MCF 10A (cell line): ENCODE measurements at places on chromosomes 7 and 10.

- DNase-seq, result no peak
- no peaks in the 10 kb centered on the region for H3K27me3 ChIP-seq
- no peaks in the 10 kb centered on the region for H3K36me3 ChIP-seq
- H3K27ac ChIP-seq, result no peak overlapping the region
These were observed 15.9 kb upstream of the C10orf53 start for GRCh38 chr10:49663596-49663995.

- H3K4me1 ChIP-seq, result peaks cover 9% of the 10 kb centered on the region
- H3K27ac ChIP-seq, result no peak overlapping the region
- no peak overlapping the region for H3K4me3 ChIP-seq
- peaks cover 65% of the 10 kb centered on the region for H3K27me3 ChIP-seq
These were observed 14.5 kb downstream of the OR9A2 start for GRCh38 chr7:143012409-143012808.

DNA sequence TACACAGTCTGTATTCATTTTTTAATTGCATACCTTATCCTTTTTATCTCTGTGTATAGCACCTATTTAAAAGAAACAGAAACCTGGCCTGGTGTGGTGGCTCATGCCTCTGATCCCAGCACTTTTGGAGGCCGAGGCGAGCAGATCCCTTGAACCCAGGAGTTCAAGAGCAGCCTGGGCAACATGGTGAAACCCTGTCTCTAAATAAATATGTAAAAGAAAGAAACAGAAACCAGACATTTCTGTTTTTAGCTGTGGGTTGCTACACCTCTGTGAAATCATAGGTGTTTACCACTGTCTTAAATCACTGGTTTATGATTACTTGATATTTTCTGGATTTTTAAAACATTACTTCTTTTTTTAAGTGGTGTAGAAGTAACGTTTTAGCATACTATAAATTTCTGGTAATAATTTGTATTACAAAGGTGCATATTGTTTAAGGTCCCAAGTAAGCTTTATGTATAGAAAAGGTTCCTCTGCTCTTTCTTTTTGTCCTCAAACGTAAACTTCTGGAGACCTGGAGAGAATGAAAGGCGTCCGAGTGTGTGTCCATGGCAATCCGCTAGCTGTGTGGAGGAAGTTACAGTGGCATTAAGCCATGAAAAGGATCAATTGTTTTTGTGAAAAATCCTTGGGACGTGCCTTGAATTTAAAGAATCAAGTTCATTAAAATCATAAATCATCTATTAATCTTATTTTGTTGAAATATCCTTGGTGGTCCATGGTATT lies 41.1 kb downstream of the PTPRZ1 start:
- DNase-seq, result no peak
- peaks cover 5% of the 10 kb centered on the region for H3K36me3 ChIP-seq
- peaks cover 5% of the 10 kb centered on the region for H3K4me1 ChIP-seq
- no peak overlapping the region for H3K4me3 ChIP-seq

GRCh38 chr10:98340261-98340939 lies 72.4 kb upstream of the LOXL4 start:
- H3K36me3 ChIP-seq, result no peaks in the 10 kb centered on the region
- no peak overlapping the region for H3K4me3 ChIP-seq
- no peaks in the 10 kb centered on the region for H3K4me1 ChIP-seq
- no peak overlapping the region for H3K27ac ChIP-seq
- H3K27me3 ChIP-seq, result peaks cover 2% of the 10 kb centered on the region
- DNase-seq, result no peak

DNA sequence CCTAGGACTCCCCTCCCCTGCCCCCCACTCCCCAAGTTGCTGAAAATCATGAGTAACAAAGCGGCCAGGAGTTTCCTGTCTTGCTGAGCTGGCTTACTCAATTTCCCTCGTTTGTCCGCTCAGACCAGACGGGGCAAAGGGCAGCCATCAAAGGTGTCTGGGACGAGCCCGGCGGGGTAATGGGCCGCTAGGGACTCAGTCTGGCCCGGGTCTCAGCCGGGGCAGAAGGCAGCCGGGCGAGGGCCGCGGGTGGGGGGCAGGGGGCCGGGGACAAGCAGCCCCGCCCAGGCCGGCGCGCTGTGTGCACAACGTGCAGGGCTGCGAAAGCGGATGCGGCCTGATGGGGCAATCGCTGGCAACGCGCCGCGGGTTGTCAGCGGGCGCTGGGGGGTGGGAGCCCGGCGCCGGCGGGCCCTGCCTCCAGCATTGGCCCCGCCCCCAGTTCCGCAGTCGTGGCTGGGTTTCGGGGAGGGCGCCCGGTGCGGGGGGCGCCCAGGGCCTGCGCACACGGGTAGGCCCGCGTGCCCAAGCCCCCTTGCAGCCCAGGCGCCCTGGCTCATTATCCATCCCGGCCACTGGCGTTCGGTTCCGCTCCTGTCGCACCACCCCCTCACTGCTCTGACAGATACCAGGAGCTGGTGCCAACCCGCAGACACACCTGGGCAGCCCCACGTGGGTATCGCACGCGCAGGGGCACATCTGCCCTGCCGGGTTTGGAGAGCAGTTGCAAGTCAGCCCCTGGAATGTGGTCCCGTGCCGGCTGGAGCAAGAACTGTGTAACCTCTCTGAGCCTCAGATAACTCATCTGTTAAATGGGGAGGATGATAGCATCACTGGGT lies 35.1 kb downstream of the DNAJB12 start:
- peak overlapping the region; percentile 56 for H3K4me3 ChIP-seq
- H3K27ac ChIP-seq, result peak overlapping the region; percentile 95
- peaks cover 47% of the 10 kb centered on the region for H3K4me1 ChIP-seq
- H3K27me3 ChIP-seq, result no peaks in the 10 kb centered on the region

GRCh38 chr7:51335057-51335456 lies 18.4 kb upstream of the COBL start:
- H3K27me3 ChIP-seq, result no peaks in the 10 kb centered on the region
- DNase-seq, result no peak
- no peak overlapping the region for H3K27ac ChIP-seq
- peaks cover under 1% of the 10 kb centered on the region for H3K4me1 ChIP-seq
- peaks cover 6% of the 10 kb centered on the region for H3K36me3 ChIP-seq
- no peak overlapping the region for H3K4me3 ChIP-seq

GRCh38 chr10:116909307-116909706 lies 60.0 kb downstream of the ENO4 start:
- no peak overlapping the region for H3K4me3 ChIP-seq
- H3K27ac ChIP-seq, result no peak overlapping the region
- no peaks in the 10 kb centered on the region for H3K4me1 ChIP-seq

DNA sequence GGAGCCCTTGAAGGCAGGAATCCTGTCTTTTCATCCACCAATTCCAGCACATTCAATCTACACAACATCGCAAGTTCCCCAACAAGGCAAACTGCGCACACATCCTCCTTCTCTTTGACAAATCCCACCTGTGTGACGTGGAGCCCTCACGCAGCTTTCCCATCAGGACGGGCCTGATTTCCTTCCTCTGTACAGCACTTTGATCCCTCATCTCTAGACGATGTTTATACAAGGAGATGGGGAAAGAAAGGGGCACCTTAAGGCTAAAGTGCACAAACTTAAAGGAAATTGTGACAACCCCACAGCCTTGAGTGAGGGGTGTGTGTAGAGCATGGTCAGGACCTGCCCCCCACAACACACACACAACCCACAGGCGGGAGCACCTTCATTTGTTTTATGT lies 97.2 kb downstream of the PRKAG2 start:
- H3K36me3 ChIP-seq, result no peaks in the 10 kb centered on the region
- H3K4me1 ChIP-seq, result no peaks in the 10 kb centered on the region
- peaks cover 14% of the 10 kb centered on the region for H3K27me3 ChIP-seq
- H3K27ac ChIP-seq, result no peak overlapping the region
- no peak for DNase-seq

GRCh38 chr10:44240584-44241205 lies 144.2 kb downstream of the CXCL12 start:
- no peaks in the 10 kb centered on the region for H3K36me3 ChIP-seq
- H3K27me3 ChIP-seq, result peaks cover 78% of the 10 kb centered on the region
- H3K4me1 ChIP-seq, result no peaks in the 10 kb centered on the region
- DNase-seq, result no peak
- no peak overlapping the region for H3K27ac ChIP-seq

DNA sequence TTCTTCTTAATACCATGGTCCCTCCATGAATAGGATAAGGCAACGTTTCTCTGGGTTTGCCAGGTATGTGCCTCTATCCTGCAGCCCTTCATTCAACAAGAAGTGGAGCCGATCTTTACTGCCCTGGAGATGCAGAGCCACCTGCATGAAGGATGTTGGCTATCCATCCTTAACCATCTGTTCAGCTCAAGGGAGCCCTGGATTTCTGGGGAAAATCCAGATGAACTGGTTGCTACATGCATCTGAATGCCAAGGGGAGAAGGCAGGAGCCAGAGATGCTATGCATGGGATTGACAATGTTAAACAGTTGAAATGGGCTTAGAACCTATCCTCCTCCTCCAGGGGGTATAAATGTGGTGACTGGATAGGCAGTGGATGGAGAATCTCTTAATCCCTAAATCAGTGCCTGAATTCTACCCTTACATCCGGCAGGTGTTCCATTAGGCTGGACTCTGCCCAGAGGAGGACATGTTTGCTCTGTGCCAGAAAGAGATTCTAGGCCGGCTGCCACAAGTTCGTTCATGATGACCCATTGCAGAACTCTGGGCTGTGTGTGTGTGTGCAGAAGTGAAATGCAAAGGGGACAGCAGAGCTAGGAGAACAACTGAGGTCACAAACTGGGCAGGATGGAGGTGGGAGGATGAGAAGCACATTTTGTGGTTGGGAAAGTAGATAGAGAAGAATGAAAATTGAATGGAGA lies 15.6 kb downstream of the CPED1 start:
- no peaks in the 10 kb centered on the region for H3K36me3 ChIP-seq
- H3K27ac ChIP-seq, result no peak overlapping the region
- H3K27me3 ChIP-seq, result peaks cover 88% of the 10 kb centered on the region

DNA sequence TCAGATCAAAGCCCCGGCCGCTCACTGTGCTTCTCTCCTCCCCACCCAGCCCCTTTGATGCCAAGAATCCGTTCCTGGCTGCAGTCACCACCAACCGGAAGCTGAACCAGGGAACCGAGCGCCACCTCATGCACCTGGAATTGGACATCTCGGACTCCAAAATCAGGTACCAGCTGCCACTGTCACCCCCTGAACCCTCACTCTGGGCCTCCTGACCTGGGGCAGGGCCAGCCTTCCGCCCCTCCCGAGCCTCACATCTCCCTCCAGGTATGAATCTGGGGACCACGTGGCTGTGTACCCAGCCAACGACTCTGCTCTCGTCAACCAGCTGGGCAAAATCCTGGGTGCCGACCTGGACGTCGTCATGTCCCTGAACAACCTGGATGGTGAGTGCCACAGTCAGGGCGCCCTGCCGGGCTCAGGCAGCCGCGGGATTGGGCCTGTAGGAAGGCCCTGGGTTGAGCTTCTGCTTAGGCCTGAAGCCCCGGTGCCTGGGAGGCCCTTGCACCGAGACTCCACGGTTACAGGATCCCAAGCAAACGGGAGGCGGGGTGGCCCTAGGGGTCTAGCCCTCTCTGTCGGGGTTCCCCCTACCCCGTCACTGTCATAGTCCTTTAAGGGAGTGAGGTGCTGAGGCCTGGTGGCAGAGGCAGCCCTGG lies 10.8 kb downstream of the TMEM120A start:
- no peaks in the 10 kb centered on the region for H3K4me1 ChIP-seq
- no peak overlapping the region for H3K4me3 ChIP-seq
- H3K27me3 ChIP-seq, result no peaks in the 10 kb centered on the region
- H3K36me3 ChIP-seq, result peaks cover 42% of the 10 kb centered on the region
- no peak for DNase-seq

DNA sequence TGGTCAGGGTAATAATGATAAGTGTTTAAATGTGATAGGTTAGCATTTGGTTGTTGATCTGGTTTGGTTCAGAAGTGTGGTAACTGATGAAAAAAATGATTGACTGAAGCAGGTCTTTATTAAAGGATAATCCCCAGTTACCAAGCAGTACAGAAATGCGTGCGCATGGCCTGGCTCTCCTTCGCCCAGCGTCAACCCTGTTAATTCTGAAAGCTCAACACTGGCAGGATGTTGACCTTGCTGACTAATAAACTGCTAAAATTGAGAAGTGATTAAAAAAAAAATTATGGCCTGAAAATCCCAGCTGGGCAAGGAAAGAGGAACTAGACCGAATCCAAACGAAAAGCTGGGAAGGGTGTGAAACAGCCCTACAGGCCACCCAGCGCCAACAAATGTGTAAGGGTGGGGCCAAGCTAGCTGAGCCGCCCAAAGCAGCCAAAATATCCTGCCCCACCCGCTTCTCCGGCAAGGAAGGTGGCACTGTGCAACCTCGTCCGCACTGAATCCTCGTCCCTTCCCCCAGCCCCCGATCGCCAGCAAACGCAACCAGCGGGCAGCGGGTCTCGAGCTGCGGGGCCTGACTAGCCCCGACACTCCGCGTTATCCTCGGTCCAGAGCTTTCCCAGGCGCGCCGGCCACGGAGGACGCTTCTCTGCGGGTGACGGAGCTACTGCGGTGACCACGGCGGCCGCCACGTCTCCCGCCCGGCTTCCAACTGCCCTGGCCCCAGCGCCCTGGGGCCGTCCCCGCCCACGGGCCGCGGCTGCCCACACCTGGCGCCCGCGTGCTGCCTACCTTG lies 561 bp downstream of the SHTN1 start:
- DNase-seq, result peak; percentile 79
- peak overlapping the region; percentile 82 for H3K4me3 ChIP-seq
- peaks cover 17% of the 10 kb centered on the region for H3K4me1 ChIP-seq
- no peaks in the 10 kb centered on the region for H3K27me3 ChIP-seq
- peak overlapping the region; percentile 89 for H3K27ac ChIP-seq

DNA sequence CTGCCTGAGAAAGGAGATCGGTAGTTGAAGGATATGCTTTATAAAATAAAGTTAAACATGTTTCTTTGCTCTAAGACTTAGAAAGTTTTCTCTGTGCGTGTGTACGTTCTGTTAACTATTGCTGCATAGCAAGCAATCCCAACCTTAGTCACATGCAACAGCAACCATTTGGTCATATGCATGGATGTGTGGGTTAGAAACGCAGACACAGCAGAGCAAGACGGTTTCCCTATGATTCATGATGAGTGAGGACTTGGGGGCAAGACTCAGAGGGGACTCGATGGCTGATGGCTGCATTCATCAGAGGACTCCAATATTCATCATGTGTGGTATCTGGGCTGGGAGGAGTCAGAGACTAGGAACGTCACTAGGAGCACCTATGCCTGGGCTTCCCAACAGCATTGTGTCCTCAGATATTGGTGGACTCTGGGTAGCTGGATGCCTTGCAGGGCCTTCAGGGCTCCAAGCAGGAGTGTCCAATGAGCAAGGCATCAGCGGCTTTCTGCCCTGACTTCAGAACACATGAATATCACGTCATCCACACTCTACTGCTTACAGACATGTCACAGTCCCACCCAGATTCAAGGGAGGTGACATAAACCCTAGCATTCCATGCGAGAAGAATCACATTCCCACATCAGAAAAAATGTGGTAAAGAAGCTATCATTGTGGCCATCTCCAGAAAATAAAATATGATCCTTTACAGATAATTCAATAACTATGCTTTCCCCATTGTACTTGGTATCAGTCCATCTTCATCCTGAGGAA lies 731.2 kb downstream of the TNS3 start:
- H3K27me3 ChIP-seq, result no peaks in the 10 kb centered on the region
- no peak overlapping the region for H3K27ac ChIP-seq
- no peak for DNase-seq
- no peak overlapping the region for H3K4me3 ChIP-seq
- peaks cover 2% of the 10 kb centered on the region for H3K4me1 ChIP-seq

DNA sequence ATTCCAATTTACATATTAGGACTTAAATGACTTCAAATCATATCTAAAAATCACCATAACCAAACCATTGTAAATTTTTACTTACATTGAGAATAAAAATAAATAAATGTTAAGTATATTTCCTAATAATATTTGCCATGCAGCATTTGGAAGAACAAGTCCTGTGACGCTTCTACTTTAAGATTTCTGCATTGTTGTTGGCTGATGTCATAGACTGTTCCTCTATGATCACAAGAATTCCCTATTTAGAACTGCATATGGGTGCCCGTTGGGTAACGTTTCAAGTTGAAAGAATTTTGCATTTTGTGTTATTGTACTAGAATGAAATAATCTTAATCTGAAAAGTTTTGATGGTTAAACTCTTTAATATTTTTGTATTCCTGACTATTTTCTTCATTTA lies 5.1 kb upstream of the ITGB1 start:
- no peaks in the 10 kb centered on the region for H3K36me3 ChIP-seq
- peak overlapping the region; percentile 100 for H3K27ac ChIP-seq
- H3K27me3 ChIP-seq, result no peaks in the 10 kb centered on the region
- peak; percentile 54 for DNase-seq
